Activated effector memory CD4-positive, alpha-beta T cell treated with anti-CD3 and anti-CD28 coated beads, Interleukin-2, amount 50 U/mL, for 16 hours (primary cell): ENCODE measurements at places on chromosomes 7 and 10.
A peak's percentile ranks its signal among the peaks of the same experiment; 100 is the strongest.

DNA sequence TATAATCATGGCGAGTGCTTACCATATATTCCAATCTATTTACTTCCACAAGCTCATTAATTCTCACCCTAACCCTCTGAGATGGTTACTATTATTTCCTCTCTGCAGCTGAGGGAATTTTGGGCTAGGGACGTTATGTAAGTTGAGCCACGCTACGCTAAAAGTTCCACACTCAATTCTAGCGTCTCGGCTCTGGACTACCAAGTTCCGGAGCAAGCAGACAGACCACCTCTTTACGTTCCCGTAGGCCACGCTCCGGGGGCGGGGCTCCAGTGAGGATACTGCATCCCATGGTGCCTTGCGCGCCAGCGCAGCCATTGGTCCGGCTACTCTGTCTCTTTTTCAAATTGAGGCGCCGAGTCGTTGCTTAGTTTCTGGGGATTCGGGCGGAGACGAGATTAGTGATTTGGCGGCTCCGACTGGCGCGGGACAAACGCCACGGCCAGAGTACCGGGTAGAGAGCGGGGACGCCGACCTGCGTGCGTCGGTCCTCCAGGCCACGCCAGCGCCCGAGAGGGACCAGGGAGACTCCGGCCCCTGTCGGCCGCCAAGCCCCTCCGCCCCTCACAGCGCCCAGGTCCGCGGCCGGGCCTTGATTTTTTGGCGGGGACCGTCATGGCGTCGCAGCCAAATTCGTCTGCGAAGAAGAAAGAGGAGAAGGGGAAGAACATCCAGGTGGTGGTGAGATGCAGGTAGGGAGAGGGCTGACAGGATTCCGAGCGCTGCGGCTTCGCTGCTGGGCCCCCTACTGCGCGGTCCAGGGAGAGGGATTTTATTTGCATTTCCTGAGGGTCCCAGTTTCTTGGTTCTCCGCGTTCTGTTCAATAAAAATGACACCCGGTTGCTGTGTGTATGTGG lies at the start of gene KIF11:
KIF11 (plus strand) TSS at position 370 of the 858 bp plus-strand sequence; CDS start at position 616, 246 bp downstream.
- DNase-seq: peak; percentile 99

DNA sequence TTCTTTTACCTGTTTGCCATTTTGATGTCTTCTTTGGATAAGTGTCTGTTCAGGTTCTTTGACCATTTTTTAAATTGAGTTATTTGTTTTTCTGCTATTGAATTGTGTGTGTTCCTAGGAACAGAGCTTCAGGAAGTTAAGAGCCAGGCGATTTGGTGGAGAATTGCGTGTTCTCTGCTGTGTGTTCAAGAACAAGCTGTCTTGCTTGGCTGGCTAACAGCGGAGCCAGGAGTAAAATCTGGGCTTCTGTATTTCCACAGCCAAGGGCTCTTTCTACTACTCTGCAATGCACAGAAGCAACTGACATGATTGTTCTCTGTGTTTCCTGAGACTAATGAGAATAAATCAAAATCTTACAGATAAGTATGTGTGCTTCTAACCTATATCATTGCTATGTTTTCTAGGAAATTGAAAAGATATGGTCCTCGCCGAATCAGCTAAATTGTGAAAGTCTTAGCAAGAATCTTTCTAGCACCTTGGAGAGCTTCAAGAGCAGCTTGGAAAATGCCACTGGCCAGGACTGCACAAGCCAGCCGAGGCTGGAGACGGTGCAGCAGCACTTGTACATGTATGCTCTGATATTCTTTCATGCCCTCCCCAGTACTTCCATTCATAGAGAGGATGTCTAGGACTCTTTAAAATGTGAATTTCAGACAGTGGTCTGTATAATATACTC lies 124.2 kb downstream of the ABCA13 start:
- DNase-seq: no peak

DNA sequence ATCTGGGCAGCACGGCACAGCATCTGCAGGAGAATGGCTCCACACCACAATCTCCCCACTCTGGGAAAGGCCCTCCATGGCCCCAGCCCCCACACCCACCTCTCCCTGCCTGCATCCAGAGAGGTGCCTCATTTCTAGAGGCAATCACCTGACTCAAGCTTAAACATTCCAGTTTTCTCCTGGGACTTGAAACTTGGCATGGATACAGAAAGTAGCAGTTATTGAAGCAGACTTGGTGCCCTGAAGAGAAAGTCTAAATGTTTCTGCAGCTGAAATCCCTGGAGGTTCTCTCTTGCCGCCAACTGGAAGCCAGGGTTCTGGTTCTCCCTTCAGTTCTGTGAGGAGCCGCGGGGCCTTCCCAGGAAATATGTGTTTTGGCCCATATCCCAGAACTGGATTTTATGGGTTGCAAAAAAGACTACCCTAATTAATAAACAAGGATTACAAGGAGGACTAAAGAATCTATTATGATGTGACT lies 122.8 kb downstream of the SKIDA1 start:
- DNase-seq: no peak

DNA sequence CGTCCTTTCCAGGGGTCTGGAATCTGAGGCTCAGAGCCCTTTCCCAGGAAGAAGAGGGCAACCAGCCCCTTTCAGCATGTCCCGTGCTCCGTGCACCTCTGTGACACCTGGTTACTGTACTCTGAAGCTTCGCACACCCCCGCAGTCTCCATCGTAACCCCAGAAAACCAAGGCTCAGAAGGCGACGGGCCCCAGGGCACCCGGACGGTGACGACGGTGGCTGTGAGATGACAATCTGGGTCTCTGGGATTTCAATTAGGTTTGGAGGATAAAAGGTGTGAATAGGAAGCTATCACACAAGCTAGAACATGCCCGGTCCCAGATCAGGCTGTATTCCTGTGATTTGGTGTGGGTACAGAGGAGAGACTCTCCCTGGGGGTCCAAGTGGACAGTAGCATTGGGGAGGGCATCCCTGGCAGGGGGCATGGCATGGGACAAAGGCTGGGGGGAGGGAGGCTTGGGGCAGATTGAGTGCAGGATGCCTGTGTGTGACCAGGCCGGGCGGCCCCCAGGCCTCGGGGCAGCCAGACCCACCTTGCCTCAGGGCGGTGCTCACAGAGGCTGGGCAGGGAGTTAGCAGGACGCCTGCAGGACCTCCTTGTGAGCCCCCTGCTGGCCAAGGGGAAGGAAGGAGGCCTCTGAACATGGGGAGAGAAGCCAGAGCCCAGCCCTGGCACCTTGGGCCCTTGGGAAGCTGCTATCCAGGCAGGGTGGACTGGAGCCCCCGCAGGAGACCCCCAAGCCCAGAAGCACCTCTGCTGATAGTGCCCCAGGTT lies 23.4 kb upstream of the PSMG3 start:
- DNase-seq: no peak

GRCh38 chr7:137670222-137671064 lies 176.3 kb downstream of the DGKI start:
- DNase-seq: no peak

DNA sequence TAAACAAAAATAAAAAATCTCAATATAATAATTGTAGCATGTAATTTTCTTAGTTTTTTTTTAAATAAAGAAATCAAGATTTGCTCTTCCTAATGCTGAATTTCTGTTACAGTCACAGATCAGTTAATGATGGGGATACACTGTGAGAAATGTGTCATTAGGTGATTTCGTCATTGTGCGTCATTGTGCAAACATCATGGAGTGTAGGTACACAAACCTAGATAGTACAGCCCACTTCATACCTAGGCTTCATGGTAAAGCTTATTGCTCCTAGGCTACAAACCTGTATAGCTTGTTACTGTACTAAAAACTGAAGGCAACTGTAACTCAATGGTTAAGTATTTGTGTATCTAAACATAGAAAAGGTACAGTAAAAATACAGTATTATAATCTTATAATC lies 74.4 kb upstream of the LSM8 start:
- DNase-seq: no peak

GRCh38 chr10:124283215-124283948 lies 135.3 kb downstream of the OAT start:
- DNase-seq: peak; percentile 14

DNA sequence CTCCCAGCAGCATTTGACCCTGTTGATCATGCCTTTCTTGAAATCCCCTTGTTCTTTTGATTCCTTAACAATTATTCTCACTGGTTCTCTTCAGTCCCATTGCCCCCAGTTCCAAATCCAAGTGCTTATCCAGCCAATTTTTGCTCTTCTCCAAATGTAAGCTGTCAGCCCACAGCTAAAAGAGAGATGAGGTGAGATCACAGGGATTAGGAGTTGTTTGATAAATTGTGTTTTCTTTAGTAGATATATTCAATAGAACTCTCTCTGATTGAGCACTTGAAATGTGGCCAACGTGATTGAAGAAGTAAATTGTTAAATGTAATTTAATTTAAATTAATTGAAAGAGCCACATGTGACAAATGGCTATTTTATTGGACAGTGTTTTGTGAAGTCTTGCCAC lies 76.6 kb upstream of the NME8 start:
- DNase-seq: no peak

GRCh38 chr7:112757337-112757736 lies 32.9 kb downstream of the TMEM168 start:
- DNase-seq: no peak

GRCh38 chr7:13169356-13169755 lies 481.9 kb downstream of the ARL4A start:
- no peak for DNase-seq

GRCh38 chr10:60114765-60115586 lies 208.6 kb upstream of the CCDC6 start:
- DNase-seq: no peak

DNA sequence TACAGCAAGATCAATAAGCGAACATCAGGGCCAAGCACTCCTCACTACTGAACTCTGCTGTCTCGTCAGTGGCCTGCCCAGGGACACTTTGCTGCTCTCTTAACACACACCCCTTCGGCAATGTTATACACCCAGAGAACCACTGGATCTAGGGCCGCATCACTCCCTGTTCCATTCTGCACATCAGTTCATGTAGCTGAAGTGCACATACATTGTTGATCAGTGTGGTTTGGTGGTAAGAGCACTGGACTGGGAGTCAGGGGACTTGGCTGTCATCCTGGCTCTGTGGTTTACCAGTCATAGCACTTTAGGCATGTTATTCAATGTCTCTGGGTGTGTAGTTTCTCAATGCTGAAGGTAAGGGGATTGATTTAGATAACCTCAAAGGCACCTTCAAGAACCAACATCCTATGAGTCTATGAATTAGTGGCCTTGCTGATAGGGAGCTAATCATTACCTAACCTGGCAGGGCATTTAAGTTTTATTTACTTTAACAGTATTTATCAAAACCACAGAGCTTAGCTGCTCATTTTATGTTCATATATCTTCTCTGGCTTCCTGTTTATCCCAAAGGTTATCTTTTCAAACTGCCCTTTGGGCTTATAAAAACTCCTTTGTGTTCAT lies 24.8 kb downstream of the DUSP5 start:
- DNase-seq: no peak

- DNase-seq: no peak
These were observed 622 bp downstream of the WNT16 start for GRCh38 chr7:121329191-121330052.

GRCh38 chr10:34814223-34814912 lies 728 bp downstream of the PARD3 start:
- DNase-seq: no peak

DNA sequence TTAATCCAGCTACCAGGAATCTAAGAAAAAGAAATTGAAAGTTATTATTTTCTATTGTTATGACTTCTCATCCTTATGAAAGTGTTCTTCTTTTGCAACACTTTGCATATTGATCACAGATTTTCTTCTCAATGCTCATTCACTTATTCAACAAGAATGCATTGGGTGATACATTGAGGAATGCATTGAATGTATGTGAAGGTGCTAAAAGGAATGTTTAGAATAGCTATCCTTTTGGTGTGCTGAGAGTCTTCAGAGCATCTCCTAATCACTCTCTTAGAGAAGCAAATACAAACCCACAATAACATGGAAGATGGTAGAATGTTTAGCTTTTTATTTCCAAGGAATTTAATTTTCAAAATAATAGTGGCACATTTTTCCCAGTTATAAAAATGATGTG lies 122.1 kb upstream of the KMT2E start:
- DNase-seq: no peak

GRCh38 chr10:46255801-46256747 lies 30.7 kb upstream of the ANTXRL start:
- DNase-seq: peak; percentile 83

- DNase-seq: no peak
These were observed 172.7 kb downstream of the NEURL1 start for GRCh38 chr10:103666087-103666761.
